ENCODE measurements at places on chromosomes 6 and 20.

DNA sequence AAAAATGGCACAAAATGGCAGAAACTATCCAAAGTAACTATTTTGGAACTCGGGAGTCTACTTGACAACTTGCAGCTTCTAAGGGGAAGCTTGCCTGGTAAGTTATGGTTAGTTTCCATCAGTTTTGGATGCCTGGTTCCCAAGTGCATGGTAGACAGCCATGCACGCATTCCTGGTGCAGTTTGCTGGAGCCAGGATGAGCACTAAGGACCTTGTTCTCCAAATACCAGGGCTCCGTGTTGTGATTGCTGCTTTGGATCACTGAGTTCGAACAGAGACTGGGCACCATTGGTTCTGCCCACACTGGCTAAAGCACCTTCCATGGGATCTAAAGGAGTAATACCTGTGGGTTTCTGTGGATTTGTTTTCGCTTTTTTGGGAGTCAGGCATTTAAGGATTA, 103.7 kb downstream of the FAM120B start:
- no peak for DNase-seq

DNA sequence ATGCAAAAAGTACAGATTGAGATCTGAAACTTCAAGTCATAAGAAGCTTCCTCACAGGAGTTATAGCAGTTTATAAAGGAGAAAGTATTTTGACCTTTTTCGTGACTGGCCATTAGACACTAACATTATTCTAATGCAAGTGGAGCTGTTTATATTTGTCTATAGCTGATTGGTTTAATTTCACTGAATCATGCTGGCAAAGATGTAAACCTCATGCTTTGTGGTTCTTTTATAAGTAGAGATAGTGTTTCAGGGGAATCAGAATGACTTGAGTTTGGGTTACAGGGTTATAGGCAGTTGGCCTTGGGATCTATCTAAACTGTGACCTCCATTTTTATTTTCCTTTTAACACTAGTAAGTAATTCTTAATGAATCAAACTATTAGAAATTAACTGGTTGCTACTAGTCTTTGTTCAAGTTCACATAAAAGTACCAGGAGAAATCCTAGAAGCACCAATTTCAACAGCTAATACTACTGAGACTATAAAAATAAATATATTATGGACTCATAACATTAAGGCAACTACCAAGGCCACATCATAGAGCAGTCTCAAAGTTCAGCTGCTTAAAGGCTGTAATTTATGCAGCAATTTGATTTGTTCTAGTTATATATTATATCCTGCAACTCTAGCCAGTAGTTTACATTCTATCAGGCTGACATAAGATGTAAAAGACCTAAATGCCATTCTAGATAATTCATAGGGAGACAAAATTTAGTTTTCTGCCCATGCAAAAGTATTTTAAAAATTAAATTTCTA, 94.0 kb downstream of the RNGTT start:
- no peak for DNase-seq

DNA sequence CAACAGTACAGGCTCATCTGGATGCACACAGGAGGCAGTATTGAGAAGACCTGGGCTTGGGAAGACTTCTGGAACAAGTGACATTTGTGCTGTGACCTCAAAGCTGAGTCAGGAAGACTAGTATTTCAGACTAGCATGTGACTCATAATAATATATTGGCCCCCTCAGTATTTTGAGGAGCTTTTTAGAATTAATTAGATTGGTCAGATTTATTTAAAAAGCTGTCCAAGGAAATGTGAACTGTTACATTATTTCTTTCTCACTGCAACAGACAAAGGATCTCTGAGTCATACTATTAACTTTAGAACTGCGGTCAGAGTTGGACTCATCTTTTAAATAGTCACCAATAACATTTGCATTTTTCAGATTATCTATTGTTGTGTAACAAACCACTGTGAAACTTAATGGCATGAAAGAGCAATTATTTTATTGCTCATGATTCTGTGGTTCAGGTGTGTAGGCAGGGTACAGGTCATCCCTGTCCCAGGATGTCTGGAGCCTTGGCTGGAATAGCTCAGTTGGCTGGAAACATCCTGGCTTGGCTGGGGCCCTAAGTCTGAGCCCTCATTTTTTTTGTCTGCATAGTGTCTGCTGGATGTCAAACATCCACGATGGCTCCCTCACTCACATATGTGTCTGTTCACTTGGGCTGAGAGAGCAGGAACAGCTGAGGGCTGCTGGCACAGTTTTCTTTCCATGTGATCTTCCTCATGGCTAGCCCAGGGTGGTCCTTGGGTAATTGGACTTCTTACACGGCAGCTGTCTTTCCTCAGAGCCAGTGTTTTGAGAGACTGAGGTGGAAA, 46.9 kb downstream of the MAP3K4 start:
- peak; percentile 24 for DNase-seq

DNA sequence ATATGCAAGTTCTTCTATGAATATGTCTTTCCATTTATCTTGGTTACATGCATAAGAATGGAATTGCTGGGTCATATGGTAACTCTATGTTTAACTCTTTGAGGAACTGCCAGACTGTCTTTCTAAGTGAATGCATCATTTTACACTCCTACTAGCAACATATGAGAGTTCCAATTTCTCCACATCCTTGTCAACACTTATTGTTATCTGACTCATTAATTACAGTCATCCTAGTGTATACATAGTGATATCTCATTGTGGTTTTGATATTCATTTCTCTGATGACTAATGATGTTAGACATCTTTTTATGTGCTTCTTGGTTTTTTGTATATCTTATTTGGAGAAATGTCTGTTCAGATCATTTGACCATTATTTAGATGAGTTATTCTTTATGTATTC, 96.7 kb upstream of the LAMP5 start:
- no peak for DNase-seq

- DNase-seq: no peak
Measured at GRCh38 chr20:25686081-25687067, 10.3 kb downstream of the ZNF337 start.

DNA sequence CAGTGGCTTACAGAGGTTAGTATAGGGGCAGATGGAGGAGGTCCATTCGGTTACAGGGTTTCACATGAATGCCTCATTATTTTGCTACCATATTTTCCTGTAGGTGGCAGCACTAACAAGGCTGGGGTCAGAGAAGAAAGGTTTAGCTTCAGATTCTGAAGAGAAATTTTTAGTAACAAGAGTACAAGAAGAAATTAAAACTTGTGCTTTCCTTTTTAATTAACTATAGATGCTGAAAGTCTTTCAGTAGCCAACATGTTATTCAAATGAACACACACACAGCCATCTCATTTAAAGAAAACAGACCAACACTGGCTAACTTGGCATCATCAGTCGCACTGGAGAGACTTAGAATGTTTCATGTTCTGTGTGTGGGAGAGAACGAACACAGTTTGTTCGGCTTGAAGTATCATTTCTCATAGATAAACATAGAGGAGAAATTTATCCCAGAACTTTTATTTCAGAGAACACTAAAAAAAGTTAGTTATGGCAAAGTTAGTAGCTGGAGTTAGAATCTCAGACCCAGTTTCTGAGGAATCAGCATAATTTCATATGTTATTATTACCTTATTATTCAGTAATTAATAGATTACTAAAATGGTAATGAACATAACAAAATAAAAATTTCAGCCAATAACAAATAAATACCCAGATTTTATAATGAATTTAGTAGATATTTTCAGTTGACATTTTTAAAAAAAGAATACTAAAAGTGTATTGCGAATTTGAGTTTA, 314.0 kb upstream of the RSPO3 start:
- DNase-seq: peak; percentile 51

DNA sequence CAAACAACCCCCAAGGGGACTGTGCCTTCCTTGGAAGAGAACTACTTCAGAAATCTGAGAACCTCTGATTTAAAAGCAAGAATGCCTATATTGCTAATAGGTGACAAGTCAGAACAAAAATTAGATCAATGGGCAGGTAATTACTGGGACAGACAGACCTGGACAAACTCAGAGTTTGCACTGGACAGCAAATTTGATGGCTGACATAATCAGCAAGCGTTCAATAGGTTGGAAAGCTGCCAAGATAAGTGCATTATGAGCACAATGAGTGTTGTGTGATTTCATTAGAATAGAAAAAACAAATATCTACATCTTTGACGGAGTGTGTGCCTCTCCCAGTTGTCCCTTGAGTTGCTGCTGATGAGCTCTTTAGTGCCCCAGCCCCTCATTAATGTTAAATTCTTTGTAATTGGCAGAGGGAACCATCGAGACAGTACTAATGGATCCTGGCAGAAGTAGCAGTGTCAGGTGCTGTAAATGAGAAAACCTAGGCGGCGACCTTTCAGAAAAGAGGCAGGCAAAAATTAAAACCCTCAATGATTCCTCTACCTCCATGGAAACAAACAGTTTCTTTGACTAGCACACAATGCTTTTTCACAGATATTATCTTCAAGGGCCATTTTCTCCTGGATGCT, 116.5 kb upstream of the COL21A1 start:
- no peak for DNase-seq

DNA sequence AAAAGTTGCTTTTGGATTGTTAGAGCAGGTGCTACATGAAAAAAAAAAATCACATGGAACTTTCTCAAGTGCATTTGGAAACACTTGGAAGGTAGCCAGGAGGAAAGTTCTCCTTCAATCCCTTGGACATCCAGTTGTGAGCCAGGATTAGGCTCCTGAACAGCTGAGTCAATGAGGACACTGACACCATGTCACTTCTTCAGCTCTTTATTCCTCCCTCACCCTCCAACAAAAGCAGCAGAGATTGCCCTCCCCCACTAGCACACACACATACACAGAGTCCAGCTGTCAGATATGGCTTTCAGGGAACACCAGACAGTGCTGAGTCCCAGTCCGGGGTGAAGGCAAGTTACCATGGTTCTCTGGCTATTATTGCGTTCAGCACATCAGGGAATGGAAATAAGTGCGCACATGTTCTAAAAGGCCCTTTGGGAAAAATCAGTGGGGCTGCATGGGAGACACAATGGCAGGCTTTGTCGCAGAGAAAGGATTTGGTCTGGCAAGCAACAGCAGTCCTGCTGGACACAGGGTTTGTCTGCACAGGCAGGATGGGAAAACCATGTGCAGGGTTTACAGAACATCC, 124.7 kb upstream of the MARCKS start:
- DNase-seq: no peak

- no peak for DNase-seq
Measured at GRCh38 chr6:31610968-31611367, 4.1 kb upstream of the AIF1 start.

GRCh38 chr20:4022386-4023286, 7.3 kb upstream of the RNF24 start:
- no peak for DNase-seq

- DNase-seq: no peak
Measured at GRCh38 chr6:35191889-35192288, 21.9 kb upstream of the SCUBE3 start.

GRCh38 chr6:163438940-163439335, 24.4 kb downstream of the QKI start:
- DNase-seq: no peak

DNA sequence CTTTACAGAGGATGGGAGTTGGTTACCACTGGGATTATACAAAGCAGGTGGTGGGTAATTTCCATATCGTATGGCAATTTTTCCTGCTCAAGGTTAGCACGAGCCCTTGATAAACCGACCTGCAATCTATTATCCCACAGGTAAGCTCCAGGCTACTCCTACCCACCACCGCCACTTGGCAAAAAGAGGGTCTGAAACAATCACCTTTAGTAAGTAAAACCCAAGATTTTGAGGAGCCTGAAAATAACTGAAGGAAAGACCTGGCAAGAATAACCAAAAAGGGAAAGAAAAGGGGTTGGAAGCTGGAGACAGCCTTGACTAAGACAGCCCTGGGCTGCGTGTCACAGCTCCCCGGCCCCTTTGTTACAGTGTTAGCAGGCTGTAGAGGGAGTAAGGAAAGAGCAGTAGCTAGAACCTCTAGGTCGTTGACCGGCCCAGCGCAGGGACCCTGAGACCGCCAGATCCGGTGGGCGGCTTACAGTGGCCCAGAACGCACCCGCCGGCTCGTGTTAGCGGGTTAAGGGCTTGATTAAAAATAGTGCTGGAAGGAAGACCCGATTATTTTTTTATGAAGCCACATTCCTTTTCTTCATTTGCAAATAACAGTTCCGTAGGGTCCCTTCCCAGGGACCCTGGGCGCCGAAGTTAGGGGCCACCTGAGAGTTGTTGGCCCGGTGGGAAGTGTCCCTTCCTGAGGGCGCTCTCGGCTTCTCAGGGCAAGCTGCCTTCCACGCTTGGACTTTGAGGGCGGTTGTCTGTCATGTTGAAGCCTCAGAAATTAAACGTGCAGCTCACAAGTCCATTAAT, 30.5 kb downstream of the TFAP2B start:
- DNase-seq: no peak

- no peak for DNase-seq
Measured at GRCh38 chr6:90227213-90227612, 69.4 kb downstream of the BACH2 start.

GRCh38 chr6:104814743-104815142, 45.0 kb downstream of the HACE1 start:
- no peak for DNase-seq

- no peak for DNase-seq
Measured at GRCh38 chr6:168876956-168877355, 376.7 kb downstream of the THBS2 start.

Measured in SW 1271 (cell line).